Suppressor macrophage treated with lipopolysaccharide for 4 hours (primary cell): ENCODE measurements at places on chromosomes 13 and 19.

GRCh38 chr13:95300625-95301182 is 547 bp downstream of the ABCC4 start:
- DNase-seq: peak; percentile 21

DNA sequence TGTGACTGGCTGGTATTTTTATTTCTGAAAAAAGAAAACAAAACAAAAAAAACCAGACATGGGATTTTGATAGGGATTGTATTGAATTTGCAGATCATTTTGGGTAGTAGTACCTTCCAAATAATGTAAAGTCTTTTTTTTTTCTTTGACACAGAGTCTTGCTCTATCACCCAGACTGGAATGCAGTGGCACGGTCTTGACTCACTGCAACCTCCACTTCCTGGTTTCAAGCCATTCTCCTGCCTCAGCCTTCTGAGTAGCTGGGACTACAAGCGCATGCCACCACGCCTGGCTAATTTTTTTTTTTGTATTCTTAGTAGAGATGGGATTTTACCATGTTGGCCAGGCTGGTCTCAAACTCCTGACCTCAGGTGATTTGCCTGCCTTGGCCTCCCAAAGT is 4.2 kb downstream of the ZNF101 start:
- DNase-seq: no peak

DNA sequence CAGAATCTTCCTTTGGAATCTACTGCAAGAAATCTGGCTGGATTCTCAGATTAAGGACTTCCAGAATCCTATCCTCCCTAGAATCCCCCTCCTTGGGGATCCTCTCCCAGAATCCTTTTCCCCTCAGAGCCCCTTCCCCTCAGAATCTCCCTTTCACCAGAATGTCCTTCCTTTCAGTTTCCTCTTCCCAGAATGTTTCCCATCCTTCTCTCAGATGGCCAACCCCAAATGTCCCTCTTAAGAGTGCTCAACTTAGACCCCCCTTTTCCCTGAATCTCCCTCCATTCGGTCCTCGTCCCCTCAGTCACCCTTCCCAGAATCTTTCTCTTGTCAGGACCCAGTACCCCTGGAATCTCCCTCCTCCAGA is 584 bp upstream of the RPS16 start:
- DNase-seq: peak; percentile 33

GRCh38 chr13:44303681-44304432 is 69.8 kb upstream of the SERP2 start:
- no peak for DNase-seq

GRCh38 chr13:106619688-106620555 is 52.0 kb upstream of the ARGLU1 start:
- peak; percentile 74 for DNase-seq
